ENCODE measurements at places on chromosomes 2 and 18.

GRCh38 chr2:45897842-45898241, 246.4 kb downstream of the PRKCE start:
- DNase-seq: no peak

GRCh38 chr2:69848186-69848790, 18.8 kb downstream of the GMCL1 start:
- DNase-seq: no peak

- no peak for DNase-seq
Measured at GRCh38 chr2:31239593-31240177, 5.7 kb downstream of the EHD3 start.

GRCh38 chr2:177106212-177106611, 106.4 kb upstream of the HNRNPA3 start:
- DNase-seq: no peak

GRCh38 chr2:237693291-237693994, 66.1 kb downstream of the LRRFIP1 start:
- DNase-seq: no peak

DNA sequence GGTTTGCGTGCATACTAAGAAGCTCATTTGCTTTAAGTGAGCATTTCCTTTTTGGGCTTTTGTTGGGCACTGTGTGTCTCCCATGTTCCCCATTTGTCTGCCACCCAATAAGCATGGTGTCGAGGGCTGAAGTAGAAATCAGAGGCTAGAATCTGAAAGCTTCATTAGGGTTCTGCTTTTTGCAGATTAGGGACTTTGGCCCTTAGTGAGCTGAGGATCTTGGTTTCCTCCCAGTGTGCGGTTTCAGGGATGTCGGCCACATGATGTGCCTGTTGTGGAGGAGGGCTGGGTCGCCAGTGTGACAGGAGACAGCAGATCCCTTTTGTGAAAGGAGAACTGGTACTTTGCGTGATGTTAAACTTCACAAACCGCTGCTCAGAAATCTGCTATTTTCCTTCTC, 41.1 kb downstream of the PLEKHB2 start:
- no peak for DNase-seq

DNA sequence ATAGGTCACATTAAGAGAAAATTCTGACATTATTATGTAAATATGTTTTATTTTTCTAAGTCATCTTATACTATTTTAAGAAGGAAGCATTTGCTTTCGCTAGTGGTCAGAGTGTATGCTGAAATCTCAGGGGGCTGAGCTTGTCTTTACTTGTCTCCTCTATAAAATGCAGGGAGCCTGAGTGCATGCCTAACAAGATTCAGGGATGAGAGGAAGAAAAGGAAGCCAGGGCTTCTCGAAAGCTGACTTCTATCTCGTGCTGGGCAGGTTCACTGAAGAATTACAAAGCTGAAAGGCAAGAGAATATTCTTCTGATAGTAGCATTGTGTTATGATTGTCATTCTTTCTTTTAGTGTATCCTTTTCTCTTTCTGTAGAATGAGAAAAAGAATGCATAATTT, 467.4 kb downstream of the SOX11 start:
- DNase-seq: no peak

GRCh38 chr2:83874712-83875430, 584.2 kb downstream of the SUCLG1 start:
- DNase-seq: no peak

DNA sequence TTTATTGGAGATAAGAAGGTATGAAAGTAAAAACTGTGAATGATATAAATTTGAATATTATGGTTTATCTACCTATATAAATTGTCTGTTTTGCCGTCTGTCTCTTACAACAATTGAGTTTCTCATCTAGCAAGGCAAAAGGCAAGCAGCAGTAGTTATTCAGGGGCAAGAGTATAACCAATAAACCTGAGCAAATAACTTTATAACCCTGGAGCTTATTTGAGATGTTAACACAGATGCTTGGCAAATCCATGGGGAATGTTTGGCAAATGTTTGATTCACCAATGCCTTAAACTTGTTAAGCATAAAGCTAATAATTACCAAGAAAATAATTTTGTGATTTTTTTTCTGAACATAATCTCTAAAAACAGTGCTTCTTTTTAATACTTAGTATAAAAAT, 9.9 kb upstream of the EPHA4 start:
- no peak for DNase-seq

DNA sequence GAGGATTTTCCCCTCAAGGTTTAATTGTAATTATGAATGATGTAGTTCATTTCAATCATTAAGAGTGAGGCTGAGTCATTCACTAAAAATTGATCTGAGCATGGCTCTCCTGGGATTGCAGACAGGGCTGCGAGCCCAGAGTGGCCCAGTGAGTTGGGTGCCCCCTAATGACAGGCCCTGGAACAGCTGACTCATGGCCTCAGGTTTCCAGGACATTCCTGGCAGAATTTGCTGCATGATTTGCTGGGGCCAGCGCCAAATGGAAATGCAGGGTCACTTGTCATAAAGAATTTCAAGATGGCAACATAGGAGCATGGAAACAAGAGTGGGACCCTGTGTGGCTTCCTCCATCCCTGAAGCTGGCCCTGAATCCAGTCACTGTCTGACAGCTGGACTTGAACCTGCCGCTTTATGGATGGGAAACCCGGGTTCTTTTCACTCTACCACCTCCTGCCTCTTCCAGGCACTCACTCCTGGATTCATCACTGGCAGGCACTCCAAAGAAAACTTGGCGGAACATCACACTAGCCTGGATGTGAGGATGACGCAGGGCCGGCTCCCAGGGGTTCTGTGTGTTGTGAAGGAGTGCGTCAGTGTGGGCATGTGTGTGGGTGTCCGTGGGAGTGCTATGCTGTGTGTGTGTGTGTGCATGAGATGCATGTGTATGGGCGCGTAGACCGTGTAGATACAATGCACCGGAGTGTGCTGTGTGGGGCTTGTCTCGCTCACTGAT, 15.2 kb downstream of the OTOF start:
- DNase-seq: no peak

- DNase-seq: no peak
Measured at GRCh38 chr2:19675856-19676460, 225.8 kb downstream of the TTC32 start.

DNA sequence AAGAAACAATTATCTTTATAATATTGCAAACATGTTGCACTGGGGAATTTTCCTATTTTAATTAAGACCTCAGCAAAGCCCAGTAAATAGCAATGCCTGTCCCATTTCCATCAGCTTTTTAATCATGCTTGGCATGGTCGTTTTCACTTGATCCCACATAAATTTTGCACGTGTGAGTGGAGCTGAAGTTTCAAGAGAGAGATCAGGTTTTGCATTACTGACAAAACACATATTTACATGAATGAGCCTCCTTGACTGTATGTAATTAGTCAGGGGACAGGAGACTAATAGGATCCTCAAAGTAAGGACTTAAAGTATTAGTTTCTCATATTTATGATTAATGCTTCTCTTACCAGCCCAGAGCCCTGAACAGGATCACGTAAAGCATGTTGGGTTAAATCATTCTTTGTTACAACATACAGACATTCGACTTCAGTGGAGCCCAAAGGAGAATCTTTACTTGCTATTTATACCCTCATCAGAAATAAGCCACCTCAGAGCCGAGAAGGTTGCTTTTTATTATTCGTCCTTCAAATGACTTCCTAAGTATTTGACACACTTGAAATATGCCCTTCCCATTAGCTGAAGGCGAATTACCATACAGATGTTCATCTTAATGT, 711.3 kb downstream of the GALR1 start:
- DNase-seq: no peak

GRCh38 chr2:96538487-96539214, 2.1 kb downstream of the ARID5A start:
- peak; percentile 87 for DNase-seq

DNA sequence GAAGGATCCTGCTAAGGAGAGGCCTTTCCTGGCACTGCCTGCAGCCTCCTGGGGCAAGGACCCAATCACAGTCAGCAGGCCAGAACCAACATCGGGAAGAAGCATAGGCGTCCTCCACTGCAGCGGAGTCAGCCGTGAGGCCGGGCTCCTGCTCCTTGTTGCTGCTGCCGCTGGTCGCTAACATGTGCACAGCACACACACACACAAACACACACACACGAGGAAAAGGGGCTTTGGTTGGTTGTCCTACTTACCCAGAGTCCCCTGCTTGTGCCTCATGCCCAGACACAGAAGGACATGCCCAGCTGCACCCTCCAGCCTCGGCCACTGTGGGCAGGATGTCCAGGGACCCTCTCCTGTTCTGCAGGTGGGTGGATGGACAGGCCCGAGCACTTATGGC, 209.4 kb downstream of the GLI2 start:
- DNase-seq: no peak

- DNase-seq: no peak
Measured at GRCh38 chr18:77784759-77785379, 535.2 kb downstream of the GALR1 start.

- DNase-seq: no peak
Measured at GRCh38 chr2:224217233-224217961, 178.3 kb upstream of the SERPINE2 start.

DNA sequence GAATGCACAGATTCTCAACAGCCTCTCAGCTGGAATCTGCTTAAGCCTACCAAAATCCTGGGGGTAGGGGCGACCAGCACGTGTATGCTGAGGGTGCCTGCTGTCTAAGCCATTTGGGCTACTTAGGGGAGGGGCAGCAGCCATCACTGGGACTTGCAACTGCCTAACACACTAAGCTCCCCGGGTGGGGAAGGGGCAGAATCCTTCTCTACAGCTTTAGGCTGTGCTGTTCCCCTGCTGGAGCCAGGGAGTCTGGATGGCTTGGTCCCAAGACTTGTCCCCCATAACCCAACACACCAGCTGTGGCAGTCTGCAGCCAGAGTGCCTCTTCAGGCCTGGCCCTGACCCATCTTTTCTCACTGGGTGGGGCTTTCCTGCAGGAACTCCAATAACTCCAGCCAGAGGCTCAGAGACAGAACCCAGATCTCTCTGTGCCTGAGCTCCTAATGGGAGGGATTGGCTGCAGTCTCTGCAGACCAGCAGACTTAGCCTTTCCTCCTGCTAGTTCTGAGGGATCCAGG, 305.4 kb upstream of the RND3 start:
- no peak for DNase-seq

DNA sequence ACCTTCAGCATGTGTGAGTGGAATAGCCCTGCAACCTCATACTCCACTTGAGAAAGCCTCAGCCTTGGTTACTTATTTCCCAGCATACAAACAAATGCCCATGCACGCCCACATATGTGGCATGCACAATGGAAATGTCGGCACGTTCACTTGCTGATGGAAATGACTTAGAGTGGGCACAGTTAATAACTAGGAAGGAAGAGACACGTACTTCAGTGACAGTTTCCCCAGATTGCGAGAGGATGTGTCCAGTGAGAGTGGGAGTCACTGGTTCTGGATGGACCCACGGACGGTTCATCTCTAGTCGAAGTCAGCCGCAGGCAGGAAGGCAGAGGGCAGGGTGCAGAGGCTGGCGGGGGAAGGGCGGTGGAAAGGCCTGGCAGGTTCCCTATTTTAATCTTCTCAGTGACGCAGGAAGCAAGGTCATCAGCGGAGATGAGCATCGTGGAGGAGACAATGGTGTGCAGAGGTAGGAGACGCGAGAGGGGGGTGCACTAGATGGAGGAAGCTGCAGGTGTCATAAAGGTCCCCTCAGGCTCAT, 350.7 kb upstream of the MYT1L start:
- DNase-seq: no peak
